Inflammatory macrophage treated with lipopolysaccharide for 1 hour (primary cell): ENCODE measurements at places on chromosomes 2 and 18.

- no peak for DNase-seq
These were observed 1216.6 kb upstream of the PIK3C3 start for GRCh38 chr18:40738321-40738880.

DNA sequence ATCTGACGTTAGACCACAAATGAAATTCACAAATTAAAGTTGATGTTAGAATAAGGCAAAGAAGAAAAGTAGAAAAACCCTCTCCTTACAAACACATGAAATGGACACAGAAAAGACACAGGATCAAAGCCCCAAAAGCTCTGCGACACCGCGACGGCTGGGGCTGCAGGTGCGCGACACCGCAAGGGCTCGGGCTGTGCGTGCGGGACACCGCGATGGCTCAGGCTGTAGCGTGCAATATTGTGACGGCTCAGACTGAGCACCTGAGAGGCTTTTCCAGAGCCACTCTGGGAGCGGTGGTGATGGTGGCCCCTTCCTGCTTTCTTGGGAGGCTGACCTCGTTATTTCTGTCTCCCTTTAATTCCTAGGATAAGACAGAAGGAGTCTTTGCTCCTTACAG, 256.9 kb downstream of the TWIST2 start:
- no peak for DNase-seq

GRCh38 chr2:205321231-205321630, 361.1 kb upstream of the NRP2 start:
- DNase-seq: no peak

- DNase-seq: no peak
These were observed 83.4 kb downstream of the XDH start for GRCh38 chr2:31331156-31331555.

DNA sequence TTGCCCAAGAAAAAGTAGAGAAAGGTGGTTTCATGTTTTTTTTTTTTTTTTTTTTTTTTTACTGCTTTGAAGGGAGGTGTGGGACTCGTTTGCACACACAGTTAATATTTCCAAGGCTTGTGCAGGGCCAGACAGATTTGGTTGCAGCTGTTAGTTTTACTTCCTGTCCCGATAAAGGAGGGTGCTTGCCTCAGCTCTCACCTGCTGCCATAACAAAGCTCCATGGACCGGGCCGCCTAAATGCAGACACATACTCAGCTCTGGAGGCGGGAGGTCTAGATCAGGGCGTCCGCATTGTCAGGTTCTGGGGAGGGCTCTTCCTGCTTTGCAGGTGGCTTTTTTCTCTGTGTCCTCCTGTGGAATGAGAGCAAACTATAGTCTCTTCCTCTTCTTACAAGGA, 69.9 kb downstream of the ODC1 start:
- no peak for DNase-seq

DNA sequence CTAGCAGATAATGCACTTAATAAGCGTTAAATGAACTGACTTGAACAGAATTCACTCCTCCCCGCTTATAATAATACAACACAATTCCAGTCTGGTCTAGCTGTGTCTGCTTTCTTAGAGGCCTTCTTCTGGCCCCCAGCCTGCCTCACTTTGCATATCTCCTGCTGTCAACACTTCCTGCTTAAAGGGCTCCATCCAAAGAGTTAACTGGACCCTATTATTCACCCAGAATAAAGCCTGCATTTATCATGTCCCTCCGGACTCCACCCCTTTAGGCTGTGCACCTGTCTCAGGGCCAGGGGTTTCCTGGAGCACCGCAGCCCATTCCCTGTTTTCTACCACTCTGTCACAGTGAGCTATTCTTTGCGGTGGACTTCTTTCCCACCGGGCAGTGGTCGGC, 292.8 kb upstream of the FBXO11 start:
- no peak for DNase-seq

- DNase-seq: no peak
These were observed 382.2 kb upstream of the HNRNPA3 start for GRCh38 chr2:176830362-176830761.

- no peak for DNase-seq
These were observed 80.9 kb downstream of the CERS6 start for GRCh38 chr2:168536925-168537466.

GRCh38 chr2:37713258-37713700, 41.8 kb upstream of the CDC42EP3 start:
- DNase-seq: peak; percentile 57

GRCh38 chr2:69092857-69093256, 79.9 kb downstream of the ANTXR1 start:
- DNase-seq: peak; percentile 41

- peak; percentile 91 for DNase-seq
These were observed 77.8 kb upstream of the ARHGAP15 start for GRCh38 chr2:143051465-143051864.

GRCh38 chr2:191231995-191232394, 13.2 kb upstream of the MYO1B start:
- peak; percentile 23 for DNase-seq

DNA sequence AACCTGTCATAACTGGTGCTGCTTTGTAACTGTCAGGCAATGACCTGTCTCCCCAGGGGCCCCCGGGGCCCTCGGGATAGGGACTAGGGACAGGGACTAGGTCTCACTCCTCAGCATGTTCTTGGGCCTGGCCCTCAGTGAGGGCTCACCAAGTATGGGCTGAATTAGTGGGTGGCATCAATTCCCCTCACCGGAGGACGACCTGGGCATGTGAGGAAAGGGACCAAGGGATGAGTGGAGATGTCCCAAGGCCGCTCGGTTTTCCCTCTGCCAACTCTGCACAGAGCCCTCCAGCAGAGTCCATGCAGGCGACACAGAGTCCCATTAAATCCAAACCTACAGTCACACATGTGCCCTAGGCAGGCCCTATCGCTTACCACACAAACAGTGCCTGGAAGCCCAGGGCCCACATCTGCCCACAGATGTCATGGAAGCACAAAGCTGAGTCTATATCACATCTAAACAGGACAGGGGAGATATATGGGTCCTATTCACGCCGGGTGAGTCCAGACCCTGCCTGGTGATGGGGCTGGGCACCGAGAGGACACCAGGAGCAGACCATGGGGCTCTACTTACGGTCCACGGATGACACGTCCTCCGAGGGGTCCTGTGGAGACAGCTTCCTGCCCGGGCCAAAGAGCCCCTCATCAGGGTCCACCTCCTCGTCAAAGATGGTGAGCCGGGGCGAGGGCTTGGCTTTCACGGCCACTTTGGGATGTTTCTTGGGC, 26.6 kb downstream of the HS1BP3 start:
- DNase-seq: no peak

- DNase-seq: no peak
These were observed 33.9 kb upstream of the EPAS1 start for GRCh38 chr2:46263347-46263746.

GRCh38 chr2:904246-905024, 46.2 kb upstream of the SNTG2 start:
- no peak for DNase-seq

- DNase-seq: no peak
These were observed 78.8 kb downstream of the MBP start for GRCh38 chr18:77053616-77054287.

DNA sequence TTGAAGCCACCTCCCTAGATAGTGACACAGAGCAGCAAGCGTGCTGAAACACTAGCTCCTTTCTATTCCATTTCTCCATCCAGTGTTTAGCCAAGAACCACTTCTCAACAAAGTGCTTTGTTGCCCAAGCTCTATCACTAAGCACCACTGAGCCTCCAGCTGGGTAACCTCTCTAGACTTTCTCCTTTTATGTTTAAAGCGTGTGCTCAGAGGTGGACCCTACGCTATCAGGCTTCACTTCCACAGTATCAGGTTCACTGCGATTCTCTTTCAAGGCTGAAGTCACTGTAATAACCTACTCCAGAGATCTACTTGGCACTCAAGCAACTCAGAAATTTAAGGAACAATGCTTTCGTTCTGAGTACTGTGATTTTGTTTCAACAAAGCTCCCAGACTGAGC, 197.9 kb downstream of the LNPK start:
- no peak for DNase-seq

GRCh38 chr18:50179465-50179864, 15.5 kb downstream of the MYO5B start:
- no peak for DNase-seq
